Activated T-helper 2 cell treated with anti-CD3 and anti-CD28 coated beads, Interferon-gamma antibody, Interleukin-2, Interleukin-4, amounts not matched to agents 10 μg/mL and 5 μg/mL and 100 μg/mL, durations not matched to agents 14 hours and 24 hours and 36 hours (primary cell): ENCODE measurements at places on chromosomes 16 and 17. TPM values are rescaled to one million over a fixed set of nuclear protein-coding genes. Genes with fewer than 3 reads are reported as not detected.
A peak's percentile ranks its signal among the peaks of the same experiment; 100 is the strongest.

DNA sequence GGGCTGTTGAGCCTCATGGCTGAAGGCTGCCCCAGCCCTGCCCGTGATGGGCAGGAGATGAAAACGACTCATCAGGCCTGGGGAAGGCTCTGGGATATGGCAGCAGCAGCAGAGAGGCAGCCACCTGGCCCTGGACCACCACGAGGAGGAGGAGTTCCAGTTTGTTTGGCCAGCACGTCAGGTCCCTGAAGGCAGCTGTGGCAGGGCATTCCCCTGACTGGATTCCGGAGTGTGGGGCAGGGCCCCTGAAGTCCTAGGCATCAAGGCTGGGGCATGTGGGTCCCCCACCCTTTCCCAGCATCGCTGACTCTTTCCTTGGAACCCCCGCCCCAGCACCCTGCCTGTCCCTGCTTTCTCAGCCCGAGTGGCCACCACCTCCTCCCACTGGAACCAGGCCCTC is 197.4 kb downstream of the ZNF423 start:
- DNase-seq = no peak

GRCh38 chr16:3029491-3030221 is 5.8 kb downstream of the THOC6 start:
- peak; percentile 52 for DNase-seq

DNA sequence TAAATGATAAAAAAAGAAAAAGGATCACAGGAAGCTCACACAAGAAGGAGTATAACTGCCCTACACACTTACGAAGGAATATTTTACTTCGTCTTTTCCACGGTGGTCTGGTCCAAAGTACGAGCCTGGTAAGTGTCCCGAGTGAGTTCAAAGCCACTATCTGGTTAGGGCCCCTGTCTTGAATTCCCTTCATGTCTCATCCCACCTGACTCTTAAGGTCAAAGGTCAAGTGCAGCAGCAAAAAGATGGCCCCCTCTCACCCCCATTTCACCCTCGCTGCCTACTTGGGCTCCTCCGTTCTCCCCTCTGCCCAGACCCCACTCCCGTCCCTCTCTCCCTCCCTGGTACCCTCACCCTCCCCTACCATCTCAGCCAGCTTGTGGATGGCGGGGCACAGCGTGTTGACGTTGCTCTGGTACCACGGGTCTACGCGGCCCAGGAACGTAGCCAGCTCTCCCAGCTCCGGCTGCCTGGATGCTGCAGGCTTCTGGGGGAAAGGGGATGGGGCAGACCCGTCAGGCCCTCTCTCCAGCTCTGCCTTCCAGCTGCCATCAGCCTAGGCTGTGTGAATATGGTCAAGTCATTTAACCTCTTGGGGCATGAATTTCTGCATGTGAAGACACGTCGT is 27.8 kb upstream of the MFSD6L start:
- peak; percentile 6 for DNase-seq

Gene CD7
- total RNA-seq = 345 and 351 TPM in 2 replicates

Gene CCL5
- total RNA-seq = 28.1 and 28.9 TPM in 2 replicates
